ENCODE measurements at places on chromosomes 12 and 14. TPM values are rescaled to one million over a fixed set of nuclear protein-coding genes. Genes with fewer than 3 reads are reported as not detected.

GRCh38 chr14:32985866-32986265 lies 47.2 kb downstream of the NPAS3 start:
- no peak for DNase-seq

- DNase-seq = peak; percentile 37
Observed at GRCh38 chr12:67069451-67070306, 199.5 kb upstream of the CAND1 start.

GLT1D1 gene
- not detected for polyA plus RNA-seq

MYF5 gene
- not detected for polyA plus RNA-seq

PLEKHH1 gene
- polyA plus RNA-seq = not detected
